Esophagus mucosa (tissue), 1 donor: ENCODE measurements at places on chromosomes 2 and 18. TPM values are rescaled to one million over a fixed set of nuclear protein-coding genes. Genes with fewer than 3 reads are reported as not detected.
A peak's percentile ranks its signal among the peaks of the same experiment; 100 is the strongest.

- peak; percentile 89 for ATAC-seq
Observed at GRCh38 chr2:150528861-150529801, 41.7 kb upstream of the RND3 start.

DNA sequence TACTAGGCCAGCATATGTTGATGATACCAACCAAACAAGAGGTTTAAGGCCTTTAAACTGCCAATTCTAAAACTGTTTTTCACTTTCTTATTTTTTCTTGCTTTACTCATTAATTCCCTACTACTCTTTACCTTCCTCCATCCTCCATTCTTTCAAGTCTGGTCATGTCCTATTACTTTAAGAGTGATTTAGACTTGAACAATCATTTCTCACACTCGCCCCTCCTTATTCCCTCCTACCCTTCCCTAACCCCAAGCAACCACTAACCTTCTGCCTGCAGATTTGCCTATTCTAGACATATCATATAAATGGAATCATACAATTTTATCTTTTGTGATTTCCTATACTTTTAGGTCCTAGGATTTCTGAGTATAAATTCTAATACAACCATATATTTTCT lies 127.7 kb downstream of the USP34 start:
- ATAC-seq = no peak

DNA sequence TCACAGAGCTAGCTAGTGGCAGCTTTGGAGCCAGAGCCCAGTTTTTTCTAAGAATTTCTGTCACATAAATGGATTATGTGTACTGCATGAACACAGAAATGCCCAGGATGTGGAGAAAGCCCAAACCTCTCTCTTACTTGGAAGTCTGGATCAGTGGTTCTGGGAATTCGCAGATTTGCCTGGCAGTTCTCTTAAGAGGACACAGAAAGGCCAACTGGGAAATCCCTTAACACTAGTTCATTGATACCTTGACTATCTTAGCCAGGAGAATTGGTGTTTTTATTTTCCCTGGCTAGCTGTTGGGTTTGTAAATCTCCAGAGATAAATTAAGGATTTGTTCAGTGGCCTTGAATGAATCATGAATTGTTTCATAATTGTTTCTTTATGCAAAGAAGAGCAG lies 95.3 kb downstream of the DPP10 start:
- no peak for ATAC-seq

DNA sequence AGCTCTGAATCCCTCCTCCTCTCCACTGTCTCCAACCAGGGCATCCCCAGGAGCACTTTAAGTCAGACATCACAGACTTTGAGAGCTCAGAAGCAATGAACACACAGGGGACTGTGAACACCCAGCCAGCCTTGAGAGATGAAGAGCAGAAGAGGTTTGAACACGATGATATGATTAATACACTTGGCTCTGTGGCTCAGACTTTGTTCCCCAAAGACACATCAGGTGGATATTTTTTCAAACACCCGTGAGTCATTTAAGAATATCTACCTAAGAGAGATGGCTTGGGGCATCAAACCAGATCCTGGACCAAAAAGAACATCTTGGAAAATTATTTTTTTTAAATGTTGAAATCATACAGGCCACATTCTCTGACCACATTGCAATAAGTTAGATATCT lies 134.9 kb upstream of the OTOS start:
- no peak for ATAC-seq

The FAM228A gene
- total RNA-seq = not detected

The CXCR2 gene
- 18.7 TPM for total RNA-seq

The BARD1 gene
- total RNA-seq = 18.5 TPM
